ENCODE measurements at places on chromosomes 4 and X.

- no peak for DNase-seq
Observed at GRCh38 chr4:160353548-160353947, 1250.7 kb downstream of the RAPGEF2 start.

- DNase-seq, result no peak
Observed at GRCh38 chr4:62460329-62460728, 1260.2 kb downstream of the ADGRL3 start.

GRCh38 chr4:169311643-169312365 is 41.0 kb upstream of the SH3RF1 start:
- no peak for DNase-seq

DNA sequence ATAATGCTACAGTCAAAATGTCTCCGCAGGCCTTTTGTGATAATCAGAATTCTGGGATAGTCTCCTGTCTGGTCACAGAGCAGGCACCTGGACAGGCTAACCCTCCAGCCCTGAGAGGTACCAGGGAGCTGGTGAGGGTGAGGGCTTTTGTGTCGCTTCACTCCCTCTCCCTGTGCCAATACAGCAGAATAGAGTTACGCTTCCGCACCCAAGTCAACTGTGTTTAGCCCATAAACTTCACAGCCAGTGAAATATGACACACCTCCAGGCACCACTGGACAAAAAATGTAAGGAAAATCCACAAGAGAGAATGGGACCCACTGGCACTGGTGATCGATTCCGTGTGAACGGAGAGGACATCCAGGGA is 1.3 kb downstream of the GAK start:
- no peak for DNase-seq

DNA sequence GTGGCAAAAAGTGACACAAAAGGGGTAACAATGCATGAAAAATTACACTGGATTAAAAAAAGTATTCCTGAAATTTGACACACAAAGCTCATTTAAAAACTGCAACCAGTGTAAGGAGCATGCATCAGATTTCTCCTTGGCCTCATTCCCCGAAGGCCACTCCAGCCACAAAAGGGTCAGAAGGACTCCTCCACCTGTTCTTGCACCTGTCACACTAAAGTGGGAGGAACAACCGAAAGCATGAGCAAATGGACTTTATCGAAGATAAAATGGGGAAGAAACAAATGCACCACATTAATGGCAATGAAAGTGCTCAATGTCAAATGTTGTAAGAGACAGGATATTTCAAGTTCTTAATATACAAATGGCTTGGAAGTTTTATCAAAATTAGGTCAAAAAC is 88.2 kb downstream of the ADGRA3 start:
- no peak for DNase-seq

GRCh38 chrX:72308566-72309296 is 3.0 kb upstream of the CITED1 start:
- DNase-seq, result no peak

- no peak for DNase-seq
Observed at GRCh38 chr4:139419388-139419914, 34.5 kb upstream of the RAB33B start.

DNA sequence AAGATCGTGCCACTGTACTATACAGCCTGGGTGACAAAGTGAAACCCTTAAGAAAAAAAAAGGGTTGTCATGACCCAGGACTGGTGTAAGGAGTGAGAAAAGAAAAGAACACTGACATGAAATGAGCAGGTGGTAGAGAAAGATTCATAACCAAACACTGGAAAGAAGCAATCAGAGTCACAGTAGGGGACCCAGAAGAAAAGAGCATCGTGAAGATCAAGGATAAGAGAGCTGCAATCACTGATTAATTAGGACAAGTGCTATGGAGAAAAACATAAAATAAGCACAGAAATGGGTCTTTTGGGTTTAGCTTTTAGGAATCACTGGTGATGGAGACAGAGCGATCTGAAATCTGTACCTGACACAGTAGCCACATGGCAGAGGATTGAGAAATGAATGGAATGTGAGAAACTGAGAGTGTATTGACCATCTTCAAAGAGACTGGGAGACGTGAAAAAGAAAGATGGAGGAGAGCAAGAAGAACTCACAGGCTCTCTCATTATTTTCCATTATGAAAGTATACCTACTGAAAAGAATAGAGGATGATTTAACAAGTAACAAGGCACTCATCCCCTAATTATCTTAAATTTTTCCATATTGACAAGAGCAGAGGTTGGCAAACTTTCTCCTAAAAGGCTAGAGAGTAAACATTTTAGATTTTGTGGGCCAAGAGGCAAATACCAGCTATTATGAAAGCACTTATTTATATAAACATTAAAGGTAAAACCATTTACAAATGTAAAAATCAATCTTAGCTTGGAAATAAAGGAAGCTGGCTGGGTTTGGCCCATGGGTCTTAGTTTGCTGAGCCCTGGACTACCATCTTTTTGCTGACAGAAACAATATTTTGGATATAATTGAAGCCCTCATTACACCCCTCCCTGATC is 7.3 kb downstream of the TMEM154 start:
- no peak for DNase-seq

DNA sequence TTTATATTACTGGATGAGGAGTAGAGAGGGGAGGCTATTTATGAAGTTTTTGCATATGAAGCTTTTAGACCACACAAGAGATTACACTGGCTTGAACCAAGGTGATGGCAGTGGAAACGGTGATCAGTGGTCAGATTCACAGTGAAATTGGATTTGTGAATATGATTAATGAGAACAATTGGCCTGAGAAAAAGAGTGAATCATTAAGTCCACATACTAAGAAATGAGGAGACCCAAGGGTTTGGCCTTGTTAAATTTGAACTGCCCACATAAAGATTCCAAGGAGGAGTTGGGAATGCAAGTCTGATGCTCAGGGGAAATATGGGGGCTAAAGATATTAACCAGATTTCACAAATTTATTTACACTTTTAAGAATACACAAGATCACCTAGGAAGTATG is 155.3 kb upstream of the ADGRL3 start:
- no peak for DNase-seq

DNA sequence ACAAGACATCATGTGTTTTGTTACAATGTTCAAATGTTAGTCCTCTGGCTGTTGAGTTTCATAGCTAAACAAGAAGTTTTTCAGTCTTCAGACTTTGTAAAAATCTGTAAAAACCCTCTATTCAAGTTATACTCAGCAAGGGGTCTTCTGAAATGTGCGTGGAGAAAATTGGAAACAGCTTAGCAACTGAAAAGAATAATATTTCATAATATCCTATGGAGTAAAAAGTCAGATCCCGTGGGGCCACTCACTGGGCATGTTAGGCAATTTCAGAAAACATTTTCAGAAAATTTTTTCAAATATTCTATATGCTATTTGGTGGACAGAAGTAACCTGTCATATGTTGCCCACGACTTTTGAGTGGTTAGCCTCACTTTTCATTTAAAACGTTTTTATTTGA is 118.3 kb downstream of the CORIN start:
- DNase-seq, result no peak

GRCh38 chr4:149914119-149915115 is 98.8 kb upstream of the IQCM start:
- DNase-seq, result no peak

DNA sequence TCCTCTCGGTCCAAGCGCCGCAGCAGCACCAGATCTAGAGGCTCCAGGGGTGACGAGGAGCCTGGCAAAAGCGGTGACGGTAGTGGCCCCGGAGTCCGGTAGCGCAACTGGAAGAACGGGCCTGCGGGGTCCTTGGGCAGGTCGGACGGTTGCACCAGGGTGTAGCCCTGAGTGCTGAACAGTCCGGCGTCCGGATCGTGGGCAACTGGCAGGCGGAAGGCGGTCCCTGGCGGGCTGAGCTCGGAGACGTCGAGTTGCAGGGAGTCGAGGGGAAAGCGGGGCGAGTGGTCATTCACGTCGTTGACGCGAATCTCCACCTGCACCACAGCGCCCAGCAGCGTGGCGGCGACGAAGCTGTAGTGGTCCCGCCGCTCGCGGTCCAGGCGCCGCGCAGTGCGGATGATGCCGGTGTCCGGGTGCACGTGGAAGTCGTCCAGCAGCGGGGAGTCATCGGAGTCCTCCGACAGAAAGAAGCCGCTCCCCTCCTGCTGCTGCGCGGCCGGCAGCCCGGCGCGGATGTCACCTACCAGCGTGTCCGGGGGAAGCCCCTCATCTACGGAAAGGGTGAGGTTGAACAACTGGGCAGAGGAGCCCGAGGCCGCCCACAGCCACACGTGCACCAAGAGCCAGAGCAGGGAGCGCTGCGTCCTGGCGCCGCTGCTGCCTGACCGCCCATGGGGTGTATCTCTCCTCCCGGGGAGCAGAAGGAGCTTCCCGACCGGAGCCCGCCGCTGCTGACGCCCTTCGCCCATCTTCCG is 837 bp downstream of the DCHS2 start:
- DNase-seq, result no peak

DNA sequence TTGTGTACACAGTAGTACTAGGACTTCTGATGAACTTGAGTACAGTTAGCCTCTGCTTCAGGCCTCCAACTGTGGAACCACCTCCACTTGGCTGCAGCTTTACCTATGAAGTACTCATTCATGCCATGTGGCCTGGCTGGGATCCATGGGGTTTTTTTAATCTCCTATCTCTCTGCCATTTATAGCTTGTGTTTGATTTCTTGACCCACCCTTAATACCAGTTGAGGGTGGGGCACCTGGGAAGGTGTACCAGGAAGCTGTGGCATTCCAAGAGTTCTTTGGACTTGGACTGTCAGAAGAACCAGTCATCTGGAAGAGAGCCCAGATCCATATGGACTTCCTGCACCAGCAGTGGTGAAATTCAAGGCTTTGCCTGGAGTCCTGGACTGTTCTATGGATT is 230.1 kb downstream of the SHROOM3 start:
- no peak for DNase-seq

GRCh38 chrX:17039826-17040225 is 93.4 kb downstream of the REPS2 start:
- no peak for DNase-seq

DNA sequence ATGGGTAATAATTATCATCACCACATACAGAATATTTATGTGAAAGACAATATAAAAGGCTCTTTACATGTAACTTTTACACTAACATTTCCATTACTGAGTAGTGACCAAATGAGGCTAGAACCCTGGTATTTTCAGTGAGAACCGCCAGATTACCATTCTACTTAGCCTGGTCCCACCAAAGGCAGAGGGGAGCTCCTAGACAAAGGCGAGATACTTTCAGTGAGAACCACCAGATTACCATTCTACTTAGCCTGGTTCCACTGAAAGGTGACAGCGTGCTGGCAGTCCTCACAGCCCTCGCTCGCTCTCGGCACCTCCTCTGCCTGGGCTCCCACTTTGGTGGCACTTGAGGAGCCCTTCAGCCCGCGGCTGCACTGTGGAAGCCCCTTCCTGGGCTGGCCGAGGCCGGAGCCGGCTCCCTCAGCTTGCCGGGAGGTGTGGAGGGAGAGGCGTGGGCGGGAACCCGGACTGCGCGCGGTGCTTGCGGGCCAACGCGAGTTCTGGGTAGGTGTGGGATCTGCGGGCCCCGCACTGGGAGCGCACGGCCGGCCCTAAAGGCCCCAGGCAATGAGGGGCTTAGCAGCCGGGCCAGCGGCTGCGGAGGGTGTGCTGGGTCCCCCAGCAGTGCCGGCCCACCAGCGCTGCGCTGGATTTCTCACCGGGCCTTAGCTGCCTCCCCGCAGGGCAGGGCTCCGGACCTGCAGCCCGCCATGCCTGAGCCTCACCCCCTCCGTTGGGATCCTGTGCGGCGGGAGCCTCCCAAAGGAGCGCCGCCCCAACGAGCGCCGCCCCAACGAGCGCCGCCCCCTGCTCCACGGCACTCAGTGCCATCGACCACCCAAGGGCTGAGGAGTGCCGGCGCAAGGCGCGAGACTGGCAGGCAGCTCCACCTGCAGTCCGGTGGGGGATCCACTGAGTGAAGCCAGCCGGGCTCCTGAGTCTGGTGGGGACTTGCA is 1276.1 kb downstream of the PCDH7 start:
- DNase-seq, result no peak

GRCh38 chr4:83358410-83358809 is 23.8 kb upstream of the HPSE start:
- no peak for DNase-seq

DNA sequence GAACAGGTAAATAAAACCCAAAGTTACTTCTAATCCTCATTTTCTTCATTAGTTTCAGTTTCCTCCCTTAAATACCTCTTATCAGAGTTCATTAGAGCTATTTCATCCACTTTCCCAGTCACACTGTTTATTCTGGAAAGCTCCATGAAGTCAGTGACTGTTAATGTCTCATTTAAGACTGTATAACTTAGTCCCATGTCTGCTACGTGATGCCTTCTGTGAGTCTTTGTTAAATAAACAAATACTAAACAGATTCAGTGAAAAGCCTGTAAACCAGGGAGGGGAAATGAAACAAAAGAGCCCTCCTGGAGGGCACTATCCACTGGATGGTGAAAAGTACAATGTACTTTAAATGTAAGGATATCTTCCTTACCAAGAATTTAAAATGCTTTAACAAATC is 24.7 kb downstream of the ACE2 start:
- DNase-seq, result no peak

DNA sequence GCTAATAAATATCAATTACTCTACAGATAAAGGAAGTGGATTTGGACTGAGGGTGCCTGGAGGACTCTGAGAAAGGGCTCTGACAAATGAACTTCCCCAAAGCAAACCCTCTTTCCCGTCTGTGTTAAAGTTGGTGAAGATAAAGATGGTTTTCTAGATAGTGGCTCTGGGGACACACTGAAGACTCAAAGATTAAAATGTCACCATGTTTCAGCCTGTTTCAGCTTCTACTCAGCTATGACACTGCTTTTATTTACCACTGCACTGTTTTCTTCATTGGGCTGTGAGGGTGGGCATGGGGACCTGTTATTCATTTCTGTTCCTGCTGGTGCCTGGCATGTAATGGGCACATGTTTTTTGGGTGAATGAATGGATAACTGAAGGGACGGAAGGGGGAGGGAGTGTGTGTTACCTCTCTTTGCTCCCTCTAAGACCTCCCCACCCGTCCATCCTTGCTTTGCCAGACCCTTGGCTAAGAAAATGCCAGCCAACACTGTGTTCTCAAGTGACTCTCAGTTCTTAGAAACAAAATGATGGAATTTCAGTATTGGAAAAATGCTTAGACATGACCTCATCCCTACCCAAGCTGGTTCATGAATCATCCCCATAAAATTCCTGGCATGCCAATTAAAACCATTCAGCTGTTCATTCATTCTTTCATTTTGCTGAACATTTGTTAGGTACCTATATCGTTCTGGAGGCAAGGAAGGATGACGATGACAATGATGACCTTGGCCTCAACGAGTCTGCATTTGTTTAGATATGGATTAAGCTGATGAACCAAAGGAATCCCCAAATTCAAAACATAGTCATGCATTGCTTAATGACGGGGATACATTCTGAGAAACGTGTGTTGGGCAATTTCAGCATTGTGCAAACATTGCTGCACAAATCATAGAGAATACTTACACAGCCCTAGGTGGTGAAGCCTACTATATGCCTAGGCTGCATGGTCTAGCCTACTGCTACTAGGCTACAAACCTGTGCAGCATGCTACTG is 13.4 kb upstream of the STK32B start:
- DNase-seq, result no peak

GRCh38 chr4:1479454-1479853 is 73.2 kb upstream of the NKX1-1 start:
- no peak for DNase-seq

DNA sequence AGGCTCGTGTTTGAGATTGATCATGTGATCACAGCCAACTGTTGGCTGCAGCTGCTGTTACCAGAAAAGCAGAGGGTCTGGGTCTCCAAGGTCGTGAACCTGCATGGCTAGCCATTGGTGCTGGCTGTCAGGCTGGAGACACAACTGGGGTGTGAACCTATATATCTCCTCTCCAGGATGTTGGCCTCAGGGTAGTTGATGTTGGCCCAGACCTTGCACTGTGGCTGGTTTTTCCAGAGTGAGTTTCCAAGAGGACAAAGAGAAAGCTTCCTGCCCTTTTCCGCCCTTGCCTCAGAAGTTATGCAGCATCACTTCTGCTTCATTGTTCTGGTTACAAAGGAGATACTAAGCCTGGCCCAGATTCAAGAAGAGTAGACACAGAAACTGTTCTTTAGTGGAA is 607.8 kb upstream of the HS3ST1 start:
- no peak for DNase-seq
